ENCODE measurements at places on chromosomes 2 and 18. TPM values are rescaled to one million over a fixed set of nuclear protein-coding genes. Genes with fewer than 3 reads are reported as not detected.

DNA sequence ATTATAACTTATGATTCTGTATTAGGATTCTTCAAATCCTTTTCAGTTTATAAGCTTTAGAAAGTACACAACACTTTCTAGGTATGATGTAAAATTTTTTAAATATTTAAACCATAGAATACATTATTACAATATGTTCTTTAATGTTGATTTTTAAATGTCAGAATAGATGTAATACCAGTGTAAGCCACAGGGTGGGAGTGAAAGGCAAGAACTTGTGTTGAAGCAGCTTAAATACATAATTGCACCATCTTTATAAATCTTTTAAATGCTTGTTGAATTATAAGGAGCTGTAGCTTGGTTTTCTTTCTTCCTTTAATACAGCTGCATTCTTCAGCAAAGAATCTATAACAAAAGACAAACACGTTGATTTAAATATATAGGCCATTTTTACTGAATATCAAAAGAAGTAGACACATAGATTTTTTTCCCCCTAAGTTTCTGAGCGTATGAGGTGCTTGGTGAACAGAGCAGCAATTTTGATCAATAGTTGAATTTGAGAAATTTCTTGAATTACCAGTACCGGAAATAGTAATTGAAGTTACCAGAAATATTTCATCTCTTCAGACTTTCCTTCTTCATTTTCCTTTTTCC, 63.0 kb downstream of the TANK start:
- H3K27ac ChIP-seq = no peak overlapping the region
- no peaks in the 10 kb centered on the region for H3K4me1 ChIP-seq
- H3K36me3 ChIP-seq = peaks cover 31% of the 10 kb centered on the region
- DNase-seq = no peak

DNA sequence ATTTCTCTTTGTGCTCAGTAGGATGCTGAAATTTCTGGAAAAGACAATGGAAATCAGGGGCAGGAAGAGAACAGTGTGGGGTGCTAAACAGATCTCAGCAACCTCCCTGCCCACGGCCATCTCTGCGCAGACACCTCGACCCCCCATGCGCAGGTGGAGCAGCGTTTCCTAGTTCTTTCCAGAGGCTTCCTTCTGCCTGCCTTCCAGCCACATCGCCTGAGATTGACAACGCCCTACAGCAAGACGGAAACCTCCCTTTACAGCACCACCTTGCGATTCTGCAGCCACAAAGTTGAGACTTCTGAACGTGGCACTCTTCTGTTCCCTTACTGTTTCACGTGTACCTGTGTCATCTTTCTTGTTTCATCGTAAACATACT, 31.4 kb upstream of the CASP8 start:
- H3K27ac ChIP-seq = no peak overlapping the region
- H3K4me3 ChIP-seq = no peak overlapping the region
- no peaks in the 10 kb centered on the region for H3K27me3 ChIP-seq
- H3K36me3 ChIP-seq = no peaks in the 10 kb centered on the region
- H3K4me1 ChIP-seq = peaks cover 15% of the 10 kb centered on the region

DNA sequence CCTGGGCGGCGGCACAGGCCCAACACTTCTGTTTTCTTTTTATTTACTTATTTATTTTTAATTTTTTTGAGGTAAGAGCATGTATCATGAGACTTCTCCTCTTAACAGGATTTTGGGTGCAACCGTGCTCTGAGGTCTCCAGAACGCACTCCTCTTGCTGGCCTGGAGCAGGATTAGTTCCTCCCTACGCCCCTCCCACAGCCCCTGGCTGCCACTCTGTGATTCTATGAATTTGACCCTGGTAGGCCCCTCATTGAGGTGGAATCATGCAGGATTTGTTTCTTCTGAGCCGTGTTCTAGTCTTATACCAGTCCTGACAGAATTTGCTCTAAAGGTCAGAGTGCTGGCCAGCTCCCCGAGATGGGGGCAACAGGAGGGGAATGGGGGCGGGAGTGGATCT, 106.5 kb upstream of the HS6ST1 start:
- no peak overlapping the region for H3K4me3 ChIP-seq
- DNase-seq = no peak
- H3K36me3 ChIP-seq = no peaks in the 10 kb centered on the region

GRCh38 chr18:39513186-39513585, 1947.6 kb upstream of the CELF4 start:
- peak; percentile 16 for DNase-seq
- no peaks in the 10 kb centered on the region for H3K4me1 ChIP-seq
- no peaks in the 10 kb centered on the region for H3K27me3 ChIP-seq
- no peak overlapping the region for H3K4me3 ChIP-seq

- no peaks in the 10 kb centered on the region for H3K27me3 ChIP-seq
- no peaks in the 10 kb centered on the region for H3K4me1 ChIP-seq
- H3K36me3 ChIP-seq = no peaks in the 10 kb centered on the region
- DNase-seq = no peak
- no peak overlapping the region for H3K27ac ChIP-seq
Observed at GRCh38 chr18:22399949-22400348, 17.8 kb downstream of the CTAGE1 start.

The GNAL gene
- total RNA-seq = 5.3 TPM

GRCh38 chr18:56770873-56771272, 119.7 kb downstream of the WDR7 start:
- H3K36me3 ChIP-seq = no peaks in the 10 kb centered on the region
- no peak for DNase-seq
- no peak overlapping the region for H3K4me3 ChIP-seq
- H3K4me1 ChIP-seq = no peaks in the 10 kb centered on the region
- no peak overlapping the region for H3K27ac ChIP-seq
- H3K27me3 ChIP-seq = no peaks in the 10 kb centered on the region

The SERPINB10 gene
- not detected for total RNA-seq

DNA sequence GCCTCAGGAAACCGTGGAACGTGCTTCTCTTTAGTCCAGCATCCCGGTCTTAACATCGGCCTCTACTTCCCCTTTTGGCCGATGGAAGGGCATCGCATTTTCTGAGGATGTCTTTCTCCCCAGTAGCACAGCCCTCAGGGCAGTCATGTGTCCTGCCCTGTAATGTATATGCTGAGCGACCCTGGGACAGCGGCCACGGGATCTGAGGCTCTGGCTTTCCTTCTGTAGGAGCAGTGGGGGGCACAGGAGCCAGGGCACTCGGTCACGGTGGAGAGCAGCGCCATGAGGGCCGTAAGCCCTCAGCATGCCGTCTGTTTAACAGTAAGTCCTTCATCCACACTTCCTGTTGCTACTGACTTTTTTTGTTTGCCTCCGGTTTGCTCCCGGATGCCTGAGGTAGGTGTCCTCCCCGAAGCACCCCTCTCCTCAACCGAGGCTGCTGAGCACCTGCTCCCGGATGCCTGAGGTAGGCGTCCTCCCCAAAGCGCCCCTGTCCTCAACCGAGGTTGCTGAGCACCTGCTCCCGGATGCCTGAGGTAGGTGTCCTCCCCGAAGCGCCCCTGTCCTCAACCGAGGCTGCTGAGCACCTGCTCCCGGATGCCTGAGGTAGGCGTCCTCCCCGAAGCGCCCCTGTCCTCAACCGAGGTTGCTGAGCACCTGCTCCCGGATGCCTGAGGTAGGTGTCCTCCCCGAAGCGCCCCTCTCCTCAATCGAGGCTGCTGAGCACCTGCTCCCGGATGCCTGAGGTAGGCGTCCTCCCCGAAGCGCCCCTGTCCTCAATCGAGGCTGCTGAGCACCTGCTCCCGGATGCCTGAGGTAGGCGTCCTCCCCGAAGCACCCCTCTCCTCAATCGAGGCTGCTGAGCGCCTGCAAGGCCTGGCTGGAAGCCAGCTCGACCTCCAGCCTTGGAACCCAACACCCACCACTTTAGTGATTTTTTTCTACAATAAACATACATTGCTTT, 169.3 kb downstream of the HDAC4 start:
- H3K36me3 ChIP-seq = no peaks in the 10 kb centered on the region
- DNase-seq = no peak
- no peak overlapping the region for H3K27ac ChIP-seq
- peaks cover 35% of the 10 kb centered on the region for H3K4me1 ChIP-seq

DNA sequence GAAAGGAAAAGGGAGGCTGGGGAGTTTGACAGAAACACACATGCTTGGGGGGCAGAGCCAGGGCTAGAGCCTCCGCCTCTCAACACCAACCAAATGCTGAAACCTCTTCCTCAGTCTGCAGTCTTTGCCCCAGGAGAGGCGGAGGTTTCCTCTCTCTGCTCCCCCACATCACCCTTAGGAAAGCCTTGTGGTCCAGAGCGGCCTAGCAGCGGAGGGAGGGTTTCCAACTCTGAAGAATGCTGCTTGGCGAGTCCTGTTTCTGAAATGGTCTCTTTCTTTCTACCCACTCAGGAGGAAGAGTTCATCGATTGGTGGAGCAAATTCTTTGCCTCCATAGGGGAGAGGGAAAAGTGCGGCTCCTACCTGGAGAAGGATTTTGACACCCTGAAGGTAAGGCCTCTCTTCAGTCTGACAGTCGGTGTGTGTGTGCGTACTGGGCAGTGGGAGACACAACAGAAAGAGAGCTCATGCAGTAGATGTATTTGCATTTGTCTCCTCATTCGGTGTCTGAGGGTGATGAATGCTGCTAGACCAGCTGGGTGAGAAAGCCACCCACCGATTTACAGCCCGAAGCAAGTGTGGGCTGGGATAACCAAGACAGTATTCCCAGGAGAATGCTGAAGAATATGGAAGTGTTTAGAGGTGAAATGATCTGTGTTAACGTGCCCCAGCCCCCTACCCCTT, 190.5 kb downstream of the DYSF start:
- no peak for DNase-seq
- no peaks in the 10 kb centered on the region for H3K36me3 ChIP-seq
- no peak overlapping the region for H3K27ac ChIP-seq
- no peak overlapping the region for H3K4me3 ChIP-seq

The CHMP3 gene
- total RNA-seq = 25.7 TPM

GRCh38 chr2:165287094-165287778, 48.0 kb downstream of the SCN2A start:
- no peaks in the 10 kb centered on the region for H3K27me3 ChIP-seq
- H3K36me3 ChIP-seq = no peaks in the 10 kb centered on the region
- H3K4me1 ChIP-seq = no peaks in the 10 kb centered on the region
- H3K4me3 ChIP-seq = no peak overlapping the region
- no peak overlapping the region for H3K27ac ChIP-seq

DNA sequence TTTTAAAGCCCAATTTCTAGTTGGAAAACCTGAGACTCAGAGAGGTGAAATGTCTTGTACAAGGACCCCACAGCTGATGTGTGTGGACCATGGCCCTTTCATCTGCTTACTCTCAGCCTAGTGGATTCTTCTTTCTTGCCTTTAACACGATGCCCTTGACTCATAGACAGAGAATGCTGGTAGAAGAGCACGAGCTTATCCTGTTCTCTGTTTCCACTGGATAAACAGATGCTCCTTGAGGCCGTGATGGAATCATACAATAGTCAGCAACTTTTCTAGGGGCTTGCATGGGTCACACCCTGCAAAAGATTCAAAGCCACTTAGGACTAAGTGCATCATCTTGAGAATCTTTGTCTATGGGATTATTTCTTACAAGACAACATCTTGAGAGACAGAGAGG, 50.9 kb downstream of the MYCN start:
- no peak overlapping the region for H3K27ac ChIP-seq
- no peak for DNase-seq
- H3K4me3 ChIP-seq = no peak overlapping the region
- no peaks in the 10 kb centered on the region for H3K36me3 ChIP-seq

The RASGRP3 gene
- total RNA-seq = 16.0 TPM

GRCh38 chr2:127398239-127398590, 10.4 kb upstream of the MAP3K2 start:
- H3K36me3 ChIP-seq = no peaks in the 10 kb centered on the region
- DNase-seq = peak; percentile 90
- H3K27me3 ChIP-seq = no peaks in the 10 kb centered on the region

DNA sequence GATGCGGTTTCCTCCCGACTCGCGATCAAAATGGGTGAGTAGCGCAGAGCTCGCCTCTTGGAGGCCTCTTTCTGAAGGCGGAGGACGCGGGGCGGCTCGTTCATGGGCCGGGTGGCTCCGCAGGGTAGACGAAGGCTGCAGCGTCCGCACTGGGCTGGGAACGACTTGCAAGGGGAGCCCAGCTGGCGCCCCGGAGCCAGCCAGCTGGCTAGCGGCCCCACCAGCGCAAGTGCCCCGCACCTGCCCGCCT, 328 bp upstream of the PASK start:
- peaks cover 18% of the 10 kb centered on the region for H3K36me3 ChIP-seq
- H3K27me3 ChIP-seq = no peaks in the 10 kb centered on the region
- H3K27ac ChIP-seq = peak overlapping the region; percentile 81
- H3K4me1 ChIP-seq = peaks cover 28% of the 10 kb centered on the region
- H3K4me3 ChIP-seq = peak overlapping the region; percentile 72
- DNase-seq = no peak

GRCh38 chr2:158204741-158205165, 103.1 kb downstream of the UPP2 start:
- H3K36me3 ChIP-seq = no peaks in the 10 kb centered on the region
- DNase-seq = no peak
- H3K27ac ChIP-seq = no peak overlapping the region
- H3K4me1 ChIP-seq = peaks cover 10% of the 10 kb centered on the region
- H3K27me3 ChIP-seq = no peaks in the 10 kb centered on the region
- no peak overlapping the region for H3K4me3 ChIP-seq

DNA sequence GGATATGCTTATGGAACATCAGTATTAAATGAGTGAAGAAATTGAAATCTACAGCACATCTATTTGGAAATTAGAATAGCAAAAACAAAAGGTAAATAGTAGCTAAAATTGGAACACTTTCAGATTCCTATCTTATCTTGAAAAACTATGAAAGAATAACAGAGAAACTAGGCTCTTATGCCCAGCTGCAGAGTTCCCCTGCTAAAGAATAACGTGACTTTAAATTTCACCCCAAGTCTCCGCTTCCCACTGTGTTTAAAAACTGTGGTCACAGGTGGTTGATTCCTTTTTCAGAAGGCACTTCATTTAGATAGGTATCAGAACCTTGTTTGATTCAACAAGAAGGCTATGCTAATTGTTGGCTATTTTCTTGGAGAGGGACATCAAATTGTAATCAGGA, 30.1 kb downstream of the ARHGAP28 start:
- H3K36me3 ChIP-seq = no peaks in the 10 kb centered on the region
- no peak overlapping the region for H3K4me3 ChIP-seq
- H3K4me1 ChIP-seq = no peaks in the 10 kb centered on the region
- DNase-seq = no peak

The KCNK3 gene
- 9.4 TPM for total RNA-seq

The CYP26B1 gene
- total RNA-seq = 0.45 TPM

DNA sequence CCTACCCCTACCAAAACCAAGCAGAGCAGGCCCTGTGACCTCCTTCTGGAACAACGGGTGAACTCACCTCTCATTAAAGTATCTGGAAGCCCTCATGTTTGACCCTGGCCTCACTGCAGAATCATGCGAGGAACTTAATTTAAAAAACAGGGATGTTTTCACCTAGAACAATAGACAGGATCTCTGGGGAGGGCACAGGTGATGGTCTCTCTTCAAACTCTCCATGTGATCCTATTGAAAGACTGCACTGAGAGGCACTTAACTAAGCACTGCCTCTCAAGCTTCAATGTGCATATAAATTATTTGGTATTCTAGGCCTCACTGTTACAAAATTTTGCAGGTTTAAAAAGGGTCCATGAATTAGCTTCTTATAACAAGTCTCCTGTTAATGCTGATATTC, 7.5 kb downstream of the ZNF519 start:
- no peak overlapping the region for H3K4me3 ChIP-seq
- H3K36me3 ChIP-seq = no peaks in the 10 kb centered on the region
- DNase-seq = no peak
- H3K4me1 ChIP-seq = no peaks in the 10 kb centered on the region
- H3K27me3 ChIP-seq = no peaks in the 10 kb centered on the region
